ENCODE measurements at places on chromosomes 11 and 22.

GRCh38 chr11:125393331-125393730, 102.7 kb downstream of the FEZ1 start:
- DNase-seq, result no peak

DNA sequence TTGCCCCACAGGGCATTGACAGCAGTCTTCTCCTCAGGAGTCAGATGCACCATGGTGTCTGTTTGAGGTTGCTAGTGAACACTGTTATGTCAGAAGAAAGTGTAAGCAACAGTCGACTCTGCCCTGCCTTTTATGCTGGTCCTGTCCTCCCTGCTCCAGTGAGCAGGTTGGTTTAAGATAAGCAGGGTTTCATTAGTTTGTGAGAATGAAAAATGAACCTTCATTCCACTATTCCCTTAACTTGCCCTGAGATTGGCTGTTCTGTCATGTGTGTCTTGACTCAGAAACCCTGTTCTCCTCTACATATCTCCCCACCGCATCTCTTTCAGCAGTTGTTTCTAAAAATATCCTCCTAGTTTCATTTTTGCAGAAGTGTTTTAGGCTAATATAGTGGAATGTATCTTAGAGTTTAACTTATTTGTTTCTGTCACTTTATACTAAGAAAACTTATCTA, at the start of gene HBD:
Gene HBD, minus strand, starts transcription at position 103 of the 454 bp plus-strand sequence. Its CDS starts 50 bp downstream, at position 53.
- no peak for DNase-seq

DNA sequence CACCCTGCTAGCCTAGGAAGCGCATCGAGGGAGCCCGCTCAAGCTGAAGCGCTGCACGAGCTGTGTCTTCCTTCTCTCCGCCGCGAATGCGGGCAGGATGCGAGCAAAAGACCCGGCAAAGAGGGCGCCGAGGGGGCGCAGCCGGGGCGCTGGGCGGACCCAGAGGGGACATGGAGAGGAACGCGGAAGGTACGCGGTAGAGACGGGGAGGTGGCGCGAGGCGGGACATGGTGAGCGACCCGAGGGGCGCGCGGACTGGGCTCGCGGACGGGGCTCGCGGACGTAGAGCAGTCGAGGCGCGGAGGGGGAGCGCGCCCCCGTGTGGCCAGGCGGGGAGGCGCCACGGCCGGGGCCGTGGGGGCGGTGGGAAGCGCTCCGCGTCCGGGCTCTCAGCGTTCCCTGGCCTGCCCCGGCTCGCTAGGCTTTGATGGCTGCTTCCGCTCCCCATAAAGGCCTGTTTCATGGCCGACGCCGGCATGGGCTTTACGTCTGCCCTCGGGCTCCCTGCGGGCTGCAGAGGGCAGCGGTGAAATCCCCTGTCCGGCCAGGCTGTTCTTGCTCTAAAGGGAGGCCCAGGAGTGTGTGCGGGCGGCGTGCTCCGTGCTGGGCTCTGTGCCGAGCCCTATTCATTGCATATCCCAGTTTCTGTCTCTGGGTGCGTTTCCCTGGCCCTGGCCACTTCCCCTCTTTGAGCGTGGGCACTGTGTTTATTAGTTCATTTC, 31.2 kb upstream of the TRIM29 start:
- no peak for DNase-seq

GRCh38 chr11:94636388-94636949, 69.3 kb downstream of the PIWIL4 start:
- DNase-seq, result no peak

DNA sequence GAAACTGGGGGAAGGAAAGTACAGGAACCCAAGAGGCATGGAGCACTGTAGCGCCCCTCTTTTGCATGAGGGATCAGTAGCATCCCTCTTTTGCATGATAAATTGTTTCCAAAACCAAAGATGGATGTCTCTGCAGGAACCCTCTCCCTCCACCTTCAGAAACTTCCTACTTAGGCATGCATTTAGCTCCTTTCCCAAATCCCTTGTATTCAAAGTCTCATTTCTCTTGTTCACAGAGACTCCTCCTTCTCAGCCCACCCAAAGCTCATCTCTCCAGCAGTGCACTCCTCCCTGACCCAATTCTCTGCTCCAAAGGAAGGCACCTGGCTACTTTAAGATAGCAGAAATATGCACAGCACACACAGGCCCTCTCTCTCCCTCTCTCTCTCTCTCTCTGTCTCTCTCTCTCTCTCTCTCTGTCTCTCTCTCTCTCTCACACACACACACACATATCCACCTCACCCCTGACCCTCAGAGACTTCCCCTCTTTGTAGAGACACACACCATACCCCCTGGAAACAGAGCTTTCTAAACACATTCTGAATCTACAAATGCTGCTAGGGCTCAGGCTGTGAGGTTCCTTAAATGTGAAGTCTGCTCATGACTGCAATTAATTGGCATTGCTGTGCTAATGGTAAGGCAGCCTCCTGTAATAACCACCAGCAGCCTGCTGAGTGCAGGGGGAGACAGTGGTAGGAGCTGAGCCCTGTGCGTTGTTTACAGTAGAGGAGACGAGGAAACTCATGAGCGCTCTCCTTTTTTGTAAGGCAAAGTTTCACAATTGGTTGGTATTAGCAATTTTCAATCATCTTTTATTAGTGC, 519.6 kb downstream of the NTM start:
- no peak for DNase-seq

DNA sequence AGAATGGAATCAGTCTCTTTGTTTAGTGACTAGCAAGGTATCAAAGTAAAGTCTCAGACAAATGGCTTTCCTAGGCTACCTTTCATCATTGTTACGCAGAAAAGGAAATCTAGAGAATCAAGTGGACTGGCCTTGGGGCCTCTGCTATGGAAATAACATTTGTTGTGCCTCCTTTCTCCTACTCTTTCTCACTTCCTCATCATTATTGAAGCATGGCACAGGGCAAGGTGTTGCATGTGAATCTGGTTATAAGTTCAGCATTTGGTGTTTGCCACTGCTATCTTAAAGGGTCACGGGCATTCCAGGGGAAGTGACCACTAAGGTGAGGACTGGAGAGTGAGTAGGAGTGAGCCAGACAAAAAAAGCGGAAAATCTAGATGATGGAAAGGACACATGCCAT, 54.9 kb downstream of the GLYATL1 start:
- DNase-seq, result no peak

- no peak for DNase-seq
These were observed 753 bp downstream of the PTPN5 start for GRCh38 chr11:18790883-18791206.

GRCh38 chr11:9144828-9145227, 53.4 kb upstream of the SCUBE2 start:
- no peak for DNase-seq

GRCh38 chr11:17840101-17840548, 105.5 kb downstream of the KCNC1 start:
- DNase-seq, result no peak

GRCh38 chr22:29003975-29004646, 57.5 kb downstream of the C22orf31 start:
- DNase-seq, result no peak

GRCh38 chr11:31803813-31804311, 7.3 kb downstream of the PAX6 start:
- DNase-seq, result no peak

- DNase-seq, result no peak
These were observed 741 bp downstream of the PHRF1 start for GRCh38 chr11:576811-577610.

DNA sequence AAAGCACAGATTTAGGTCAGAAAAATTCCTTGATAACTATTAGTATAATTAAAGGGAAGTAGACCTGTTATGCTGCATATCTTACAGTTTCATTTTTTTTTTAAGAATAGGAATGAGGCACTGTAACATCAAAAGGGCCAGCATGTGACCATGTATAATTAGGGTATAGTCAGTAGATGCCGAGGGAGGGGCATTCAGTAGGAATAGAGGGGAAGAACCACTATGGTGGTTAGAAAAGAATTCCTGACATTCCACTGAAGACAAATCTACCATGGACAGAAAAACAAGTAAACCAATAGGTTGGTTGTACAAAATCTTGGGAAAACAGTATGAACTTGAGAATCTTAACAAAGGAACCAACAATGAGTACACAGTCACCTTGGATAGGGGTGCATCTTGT, 78.4 kb upstream of the CCDC179 start:
- DNase-seq, result no peak

GRCh38 chr11:1628506-1629325, 859 bp upstream of the KRTAP5-5 start:
- no peak for DNase-seq

DNA sequence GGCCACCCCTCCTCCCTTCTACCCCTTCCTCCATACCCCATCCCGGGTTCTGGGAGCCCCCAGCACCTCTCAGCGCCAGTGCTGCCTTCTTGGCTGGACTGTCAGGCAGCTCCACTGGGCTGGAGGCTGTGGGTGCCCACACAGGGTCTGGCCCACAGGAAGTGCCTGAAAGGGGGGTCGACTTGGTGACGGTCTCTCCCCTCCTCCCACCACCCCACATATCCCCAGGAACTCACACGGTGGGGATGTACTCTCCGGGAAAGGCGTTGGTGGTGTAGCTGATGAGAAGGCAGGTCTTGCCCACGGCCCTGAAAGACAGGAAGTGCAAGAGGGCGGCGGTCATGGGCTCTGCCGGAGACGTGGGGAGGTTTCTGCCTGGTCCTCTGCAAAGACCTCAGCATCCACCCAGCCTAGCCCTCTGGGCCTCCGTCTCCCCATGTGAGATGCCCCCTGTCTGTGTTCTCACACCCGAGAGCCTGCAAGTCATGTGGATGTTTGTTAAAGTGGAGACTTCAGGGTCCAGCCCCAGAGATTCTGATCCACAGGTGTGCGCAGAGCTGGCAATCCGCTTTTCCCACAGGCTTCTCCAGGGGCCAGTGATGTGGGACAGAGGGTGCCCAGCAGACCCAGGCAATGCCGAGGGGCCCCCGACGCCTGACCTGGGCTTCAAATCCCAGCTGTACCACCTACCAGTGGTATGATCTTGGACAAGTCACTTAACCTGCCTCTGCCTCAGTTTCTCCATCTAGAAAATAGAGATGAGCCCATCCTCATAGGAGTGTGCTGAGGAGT, 2.5 kb downstream of the RAC2 start:
- no peak for DNase-seq

DNA sequence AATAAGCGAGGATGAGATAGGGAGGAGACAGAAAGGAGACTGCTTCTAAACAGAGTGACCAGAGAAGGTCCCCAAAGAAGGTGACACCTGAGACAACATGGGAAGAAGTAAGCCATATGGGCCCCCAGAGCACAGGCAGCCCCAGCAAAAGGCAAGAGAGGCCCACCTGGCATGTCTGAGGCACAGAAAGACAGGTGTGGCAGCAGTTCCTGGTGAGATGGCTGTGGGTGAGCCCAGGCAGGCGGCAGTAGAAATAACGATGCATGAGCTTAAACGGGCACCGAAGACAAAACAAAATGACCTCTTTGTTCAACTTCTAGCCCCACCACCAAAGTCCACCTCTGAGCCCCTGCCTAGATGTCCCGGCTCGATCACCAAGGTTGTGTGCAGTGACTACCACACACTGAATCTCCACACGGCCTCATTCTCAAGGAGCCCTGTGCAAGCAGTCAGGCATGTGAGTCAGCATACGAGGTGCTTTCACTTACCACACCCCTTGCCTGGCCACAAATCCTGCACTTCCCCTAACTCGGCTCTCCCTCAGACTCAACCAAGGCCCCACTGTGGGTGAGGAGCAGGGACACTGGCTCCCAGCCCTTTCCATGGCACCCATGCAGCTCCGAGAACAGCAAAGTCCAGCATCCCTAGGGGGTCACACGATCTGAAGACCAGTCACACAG, 77.6 kb downstream of the PACSIN2 start:
- no peak for DNase-seq

- DNase-seq, result no peak
These were observed 72.6 kb upstream of the OR5AK2 start for GRCh38 chr11:56916162-56916561.

DNA sequence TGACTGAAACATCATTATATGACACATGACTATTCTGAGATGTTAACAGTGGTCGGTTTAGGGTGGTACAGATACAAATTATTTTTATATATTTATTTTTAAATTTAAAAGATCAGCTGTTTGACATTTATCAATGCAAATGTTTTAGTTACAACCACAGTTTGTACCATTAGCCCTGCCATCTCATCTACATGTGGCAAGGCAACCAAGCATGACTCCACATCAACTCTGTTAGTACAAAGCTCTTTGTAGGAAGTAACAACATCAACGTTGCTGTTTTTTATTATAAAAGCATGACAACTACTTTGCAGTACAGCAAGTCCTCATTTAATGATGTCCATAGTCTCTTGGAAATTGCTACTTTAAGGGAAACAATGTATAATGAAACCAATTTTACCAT, 40.8 kb downstream of the ENTHD1 start:
- DNase-seq, result no peak

DNA sequence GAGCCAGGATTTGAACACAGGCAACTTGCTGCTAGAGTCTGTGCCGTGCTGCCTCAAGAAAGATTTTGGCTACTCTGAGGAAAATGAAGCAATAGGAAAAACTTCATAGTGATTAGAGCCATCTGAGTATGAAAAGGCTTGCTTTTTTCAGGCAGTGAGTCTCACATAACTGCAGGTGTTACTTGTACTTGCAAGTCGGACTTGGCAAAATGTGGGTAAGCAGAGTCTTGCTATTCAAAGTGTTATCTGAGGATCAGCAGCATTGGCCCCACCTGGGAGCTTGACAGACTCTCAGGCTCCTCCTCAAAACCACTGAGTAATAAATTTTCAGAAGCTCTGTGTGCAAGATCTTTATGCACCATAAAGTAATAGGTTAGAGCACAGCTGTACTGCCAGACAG, 18.1 kb downstream of the RNF141 start:
- DNase-seq, result no peak

DNA sequence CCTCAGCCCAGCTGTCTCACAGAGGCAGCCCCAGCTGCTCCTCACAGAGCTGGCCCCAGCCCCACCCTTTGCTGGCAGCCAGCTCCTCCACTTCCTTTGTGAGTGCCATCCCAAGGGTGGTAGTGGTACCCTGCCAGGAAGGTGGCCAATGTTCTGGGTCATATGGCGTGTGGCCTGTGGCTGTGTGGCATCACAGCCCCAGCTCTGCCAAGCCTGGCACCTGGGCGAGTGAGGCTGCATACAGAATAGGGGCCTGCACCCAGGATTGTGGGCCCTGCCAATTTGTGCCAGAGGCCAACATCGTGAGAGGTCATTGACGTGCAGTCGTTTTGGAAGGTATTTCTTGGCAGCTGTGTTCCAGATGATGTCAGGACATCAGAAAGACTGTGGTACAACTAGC, 10.7 kb downstream of the TUB start:
- DNase-seq, result no peak

GRCh38 chr11:44203270-44204043, 106.5 kb downstream of the ALX4 start:
- no peak for DNase-seq

DNA sequence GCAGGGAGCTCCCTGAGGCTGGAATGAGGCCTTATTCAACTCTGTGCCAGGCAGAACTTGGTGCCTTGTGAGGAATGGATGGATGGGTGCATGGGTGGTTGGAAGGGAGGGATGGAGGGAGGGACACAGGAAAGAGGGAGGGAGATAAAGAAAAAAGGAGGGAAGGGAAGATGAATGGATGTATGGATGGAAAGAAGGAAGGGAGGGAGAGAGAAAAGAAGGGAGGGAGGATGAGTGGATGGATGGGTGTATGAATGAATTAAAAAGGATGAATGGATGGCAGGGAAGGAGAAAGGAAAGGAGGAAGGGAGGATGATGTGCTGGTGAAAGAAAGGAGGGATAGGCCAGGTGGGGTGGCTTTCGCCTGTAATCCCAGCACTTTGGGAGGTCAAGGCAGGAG, 34.6 kb downstream of the KCNC1 start:
- DNase-seq, result no peak

- no peak for DNase-seq
These were observed 36.9 kb downstream of the EIF3F start for GRCh38 chr11:8023831-8024555.

GRCh38 chr11:70607561-70607960, 209.2 kb downstream of the CTTN start:
- DNase-seq, result no peak

All from BJ (cell line).